Mucosa of descending colon (tissue), 3 donors: ENCODE measurements at places on chromosomes 4 and X. TPM values are rescaled to one million over a fixed set of nuclear protein-coding genes. Genes with fewer than 3 reads are reported as not detected.

The SPARCL1 gene
- 78.4 TPM for total RNA-seq

The RGN gene
- 0.67 TPM for total RNA-seq

The WAS gene
- total RNA-seq: 5.3 TPM

The KANTR gene
- 18.5 TPM for total RNA-seq

The EDA2R gene
- total RNA-seq: 0.84 TPM

The HERC5 gene
- total RNA-seq: 1.8 TPM

The NRK gene
- 2.4 TPM for total RNA-seq

The REST gene
- total RNA-seq: 26.8 TPM

The OCIAD2 gene
- 110 TPM for total RNA-seq

The PLK4 gene
- total RNA-seq: 4.7 TPM

The MPP1 gene
- total RNA-seq: 38.5 TPM

The CC2D2A gene
- total RNA-seq: 39.1 TPM

The F8A2 gene
- total RNA-seq: not detected

The BLOC1S4 gene
- 11.8 TPM for total RNA-seq

The LRRC66 gene
- total RNA-seq: 22.6 TPM

The RBMXL3 gene
- not detected for total RNA-seq

The ADH1B gene
- total RNA-seq: 179 TPM

The SOX3 gene
- not detected for total RNA-seq

The GYPB gene
- not detected for total RNA-seq

The IL1RAPL1 gene
- not detected for total RNA-seq

The TMEM131L gene
- 5.9 TPM for total RNA-seq

The SLITRK4 gene
- total RNA-seq: 0.29 TPM

The TLR1 gene
- 7.7 TPM for total RNA-seq

The PDGFRA gene
- total RNA-seq: 60.6 TPM

The COL25A1 gene
- 0.14 TPM for total RNA-seq

The DCAF8L2 gene
- not detected for total RNA-seq

The ETDA gene
- total RNA-seq: not detected
